NCI-H1694 (cell line): ENCODE measurements at places on chromosomes 16 and 17.

DNA sequence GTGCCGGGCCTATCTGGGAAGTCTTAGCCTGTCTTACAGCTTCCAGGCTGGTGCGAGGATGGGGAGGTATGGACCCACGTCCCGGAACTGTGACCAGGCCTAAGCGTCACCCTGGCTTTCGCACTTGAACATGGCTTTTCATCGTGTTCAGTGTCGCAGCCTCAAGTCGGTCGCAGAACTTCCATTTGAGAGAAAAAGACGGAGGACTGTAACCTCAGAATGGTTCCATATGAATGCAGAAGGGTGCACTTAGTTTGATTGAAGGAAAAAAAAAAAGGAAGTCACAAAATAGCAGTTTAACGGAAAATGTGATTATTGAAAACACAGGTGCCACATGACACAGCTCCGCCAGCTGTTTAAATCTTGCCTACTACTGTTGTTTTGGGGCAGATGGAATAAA, 30.2 kb upstream of the JPT2 start:
- no peak for DNase-seq

GRCh38 chr17:65434251-65434650, 127.2 kb downstream of the AXIN2 start:
- no peak for DNase-seq

- no peak for DNase-seq
These were observed 921.9 kb upstream of the EEF2KMT start for GRCh38 chr16:6019490-6019991.

DNA sequence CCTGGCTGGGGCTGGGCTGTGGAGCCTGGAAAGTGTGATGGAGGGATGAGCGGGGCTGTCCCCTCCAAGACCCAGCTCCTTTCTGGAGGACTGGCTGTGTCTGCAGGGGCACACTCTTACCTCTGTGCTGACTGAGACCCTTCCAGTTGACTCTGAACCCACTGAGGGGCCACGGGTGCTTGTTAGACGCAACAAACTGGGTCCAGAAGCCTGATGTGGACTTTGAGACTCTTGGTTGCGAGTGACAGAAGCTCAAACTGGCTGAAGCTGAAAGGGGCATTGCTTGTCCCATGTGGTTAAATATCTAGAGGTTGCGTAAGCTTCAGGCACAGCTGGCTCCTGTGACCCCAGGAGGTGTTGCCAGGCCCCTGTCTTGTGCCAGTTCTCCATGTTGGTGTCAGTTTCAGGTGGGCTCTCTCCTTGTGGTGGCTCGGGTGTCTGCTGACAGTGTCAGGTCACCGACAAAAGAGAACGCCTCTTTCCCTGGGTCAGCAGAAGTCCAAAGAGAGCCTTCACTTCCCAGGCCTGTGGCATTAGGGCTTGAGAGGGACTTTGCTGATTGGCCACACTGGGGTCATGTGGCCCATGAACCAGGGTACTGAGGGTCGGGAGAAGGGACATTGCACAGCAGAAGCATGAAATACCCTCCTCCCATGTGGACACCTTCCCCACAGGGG, 16.7 kb downstream of the ADCY7 start:
- DNase-seq: no peak

GRCh38 chr16:57409870-57410587, 5.5 kb downstream of the CCL17 start:
- no peak for DNase-seq

DNA sequence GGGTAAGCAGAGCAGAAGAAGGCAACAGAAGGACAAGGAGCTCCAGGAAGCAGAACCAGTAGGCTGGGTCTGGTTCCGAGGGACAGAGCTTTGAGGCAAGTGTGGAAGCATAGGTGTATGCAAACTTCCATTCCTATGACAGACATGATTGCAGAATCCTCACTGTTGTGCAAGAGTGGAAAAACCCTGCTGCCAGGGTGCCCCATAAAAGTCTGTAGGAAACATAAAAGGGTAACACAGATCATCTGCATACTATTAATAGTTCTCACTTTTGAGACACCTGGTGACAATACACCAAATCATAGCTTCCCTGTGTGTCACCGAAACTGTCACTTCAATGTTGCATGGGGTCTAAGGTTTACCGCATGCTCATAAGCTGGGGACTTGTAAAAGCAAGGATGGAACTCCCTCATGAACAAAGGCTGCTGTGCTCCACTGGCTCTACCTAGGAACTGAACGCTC, 39.7 kb downstream of the ARHGAP17 start:
- DNase-seq: no peak

GRCh38 chr16:58960484-58960883, 226.4 kb upstream of the GOT2 start:
- no peak for DNase-seq

- DNase-seq: no peak
These were observed 1.2 kb downstream of the ASGR1 start for GRCh38 chr17:7177954-7178477.

GRCh38 chr17:57487573-57487972, 231.2 kb downstream of the MSI2 start:
- DNase-seq: no peak

DNA sequence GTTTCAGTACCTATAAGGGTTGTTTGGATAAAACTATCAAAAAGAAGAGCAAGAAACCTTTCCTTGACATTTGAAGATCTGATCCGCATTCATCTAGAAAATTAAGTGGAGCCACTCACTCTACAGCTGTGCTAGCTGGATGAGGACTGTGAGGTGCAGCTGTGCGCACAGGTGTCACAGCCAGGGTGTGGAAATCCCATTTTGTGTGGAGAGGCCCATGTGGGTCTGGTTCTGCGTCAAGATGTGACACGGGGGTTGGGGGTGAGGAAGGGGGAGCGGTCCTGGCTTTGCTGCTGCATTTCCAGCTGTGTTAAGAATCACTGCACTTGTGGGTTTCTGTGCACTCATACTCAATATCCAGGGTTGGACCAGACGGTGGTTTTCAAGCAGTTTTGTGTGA, 70.7 kb downstream of the CLEC16A start:
- DNase-seq: no peak

GRCh38 chr16:85436636-85437165, 176.4 kb upstream of the GSE1 start:
- DNase-seq: peak; percentile 83

GRCh38 chr16:83271123-83271522, 536.7 kb upstream of the HSBP1 start:
- DNase-seq: no peak

DNA sequence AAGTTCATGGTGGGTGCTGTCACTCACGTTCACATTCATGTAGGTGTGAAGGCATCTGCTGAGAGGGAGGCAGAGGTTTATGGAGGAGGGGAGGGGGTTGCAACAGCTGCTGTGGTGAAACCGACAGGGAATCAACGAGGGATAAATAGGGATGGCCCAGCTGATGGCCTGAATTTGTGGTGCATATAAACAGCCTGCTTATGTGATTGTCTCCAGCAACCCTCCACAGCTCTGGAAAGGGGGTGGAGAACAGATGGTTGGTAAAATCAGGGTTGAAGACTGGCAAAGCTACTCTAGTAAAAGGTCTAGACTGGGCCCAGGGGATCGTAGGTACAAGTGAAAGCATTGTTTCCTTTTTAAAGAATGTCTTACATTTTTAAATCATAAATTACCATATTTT, 53.7 kb downstream of the IQCK start:
- DNase-seq: peak; percentile 86

GRCh38 chr17:18344021-18344420, 19.3 kb downstream of the SHMT1 start:
- no peak for DNase-seq

GRCh38 chr17:17626151-17626805, 34.8 kb upstream of the PEMT start:
- DNase-seq: no peak

- no peak for DNase-seq
These were observed 7.7 kb upstream of the ACTG1 start for GRCh38 chr17:81520021-81520901.

- no peak for DNase-seq
These were observed 18.9 kb downstream of the DNAJA2 start for GRCh38 chr16:46954562-46954961.

DNA sequence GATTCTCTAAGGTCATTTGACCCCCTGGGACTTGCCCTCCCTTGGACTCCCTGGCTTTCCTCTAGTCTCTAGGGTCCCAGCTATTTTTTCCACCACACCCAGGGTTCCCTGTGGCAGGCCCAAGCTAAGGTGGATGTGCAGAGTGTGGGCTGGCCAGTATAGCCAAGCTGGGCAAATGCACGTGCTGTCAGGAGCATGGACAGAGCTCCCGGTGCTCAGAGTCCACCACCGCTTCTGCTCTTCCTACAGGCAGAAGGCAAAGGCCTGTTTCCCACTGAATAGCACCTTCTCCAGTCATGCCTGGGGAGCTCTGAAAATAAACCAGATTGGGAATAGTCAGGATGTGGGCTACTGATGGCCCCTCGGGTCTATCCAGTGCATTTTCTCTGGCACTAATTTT, 53.3 kb downstream of the GNAO1 start:
- DNase-seq: no peak

DNA sequence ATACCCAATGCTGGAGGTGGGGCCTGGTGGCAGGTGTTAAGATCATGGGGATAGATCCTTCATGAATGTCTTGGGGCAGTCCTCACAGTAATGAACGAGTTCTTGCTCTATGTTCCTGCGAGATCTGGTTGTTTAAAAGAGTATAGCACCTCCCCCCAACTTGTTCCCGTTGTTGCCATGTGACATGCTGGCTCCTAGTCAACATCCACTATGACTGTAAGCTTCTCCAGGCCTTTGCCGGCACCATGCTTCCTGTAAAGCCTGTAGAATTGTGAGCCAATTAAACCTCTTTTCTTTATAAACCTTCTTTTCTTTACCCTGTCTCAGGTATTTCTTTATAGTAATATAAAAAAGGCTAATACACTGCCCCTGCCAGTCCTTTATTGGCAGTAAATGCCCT, 33.3 kb downstream of the RANBP10 start:
- DNase-seq: no peak

DNA sequence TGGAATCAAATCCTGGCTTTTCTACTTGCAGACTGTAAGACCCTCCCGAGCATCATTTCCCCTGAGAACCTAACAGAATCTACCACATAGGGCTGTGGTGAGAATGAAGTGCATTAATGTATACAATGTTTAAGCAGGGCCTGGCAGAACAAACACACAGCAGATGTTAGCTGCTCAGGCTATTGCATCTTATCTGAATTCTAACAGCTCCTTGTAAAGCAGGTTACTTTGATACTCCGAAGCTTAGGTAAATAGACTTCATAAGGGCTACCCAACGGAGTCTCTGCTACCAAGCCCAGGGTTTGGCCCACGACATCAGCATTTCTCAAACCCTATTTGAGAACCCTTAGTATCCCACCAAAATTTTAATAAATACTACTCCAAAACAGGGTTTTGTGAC, 24.4 kb upstream of the NOS2 start:
- no peak for DNase-seq

DNA sequence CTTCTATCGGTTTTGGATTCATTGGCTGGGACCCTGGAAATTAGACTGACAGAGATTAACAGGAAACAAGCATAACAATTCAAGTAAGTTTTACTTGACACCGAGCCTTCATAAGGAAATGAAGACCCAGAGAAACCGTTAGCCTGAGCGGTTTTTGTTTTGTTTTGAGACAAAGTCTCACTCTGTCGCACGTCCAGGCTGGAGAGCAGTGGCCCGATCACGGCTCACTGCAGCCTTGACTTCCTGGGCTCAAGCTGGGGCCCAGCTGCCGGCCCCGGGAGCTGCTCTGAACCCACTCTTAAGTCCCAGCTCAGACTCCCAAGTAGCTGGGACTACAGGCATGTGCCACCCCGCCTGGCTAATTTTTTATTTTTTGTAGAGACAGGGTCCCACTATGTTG, 321.3 kb downstream of the SEC14L1 start:
- DNase-seq: no peak

- no peak for DNase-seq
These were observed 245.9 kb downstream of the SEC14L1 start for GRCh38 chr17:77386502-77387192.

DNA sequence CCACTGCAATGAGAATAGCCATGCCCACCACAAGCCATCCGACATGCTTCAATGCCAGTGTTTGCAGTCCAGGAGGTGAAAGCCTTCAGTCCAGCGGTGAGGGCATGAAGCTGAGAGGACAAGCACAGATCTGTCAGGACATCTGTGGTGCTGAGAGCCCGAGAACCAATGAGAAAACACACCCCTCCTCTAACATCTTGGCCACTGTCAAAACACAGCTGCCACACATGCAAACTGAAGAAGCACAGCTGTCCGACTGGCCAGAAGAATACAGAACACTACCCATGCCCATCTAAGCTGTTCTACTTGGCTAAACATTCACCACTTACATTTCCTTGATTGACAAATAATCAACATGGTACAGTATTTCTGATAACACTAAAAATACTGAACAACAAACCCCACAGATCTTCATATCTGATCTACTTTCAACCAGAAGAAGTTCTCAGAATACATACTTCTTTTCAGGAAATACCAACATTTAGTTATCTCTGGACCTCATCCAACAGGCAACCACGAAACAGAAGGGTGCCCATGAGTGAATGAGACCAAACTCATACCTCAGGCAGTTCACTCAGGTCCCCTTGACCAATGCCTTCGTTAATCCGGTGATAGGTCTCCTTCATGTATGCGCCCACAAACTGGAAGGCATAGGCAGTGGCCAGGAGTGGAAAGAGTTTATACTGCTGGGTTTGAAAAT, 10.2 kb upstream of the FBF1 start:
- DNase-seq: no peak

DNA sequence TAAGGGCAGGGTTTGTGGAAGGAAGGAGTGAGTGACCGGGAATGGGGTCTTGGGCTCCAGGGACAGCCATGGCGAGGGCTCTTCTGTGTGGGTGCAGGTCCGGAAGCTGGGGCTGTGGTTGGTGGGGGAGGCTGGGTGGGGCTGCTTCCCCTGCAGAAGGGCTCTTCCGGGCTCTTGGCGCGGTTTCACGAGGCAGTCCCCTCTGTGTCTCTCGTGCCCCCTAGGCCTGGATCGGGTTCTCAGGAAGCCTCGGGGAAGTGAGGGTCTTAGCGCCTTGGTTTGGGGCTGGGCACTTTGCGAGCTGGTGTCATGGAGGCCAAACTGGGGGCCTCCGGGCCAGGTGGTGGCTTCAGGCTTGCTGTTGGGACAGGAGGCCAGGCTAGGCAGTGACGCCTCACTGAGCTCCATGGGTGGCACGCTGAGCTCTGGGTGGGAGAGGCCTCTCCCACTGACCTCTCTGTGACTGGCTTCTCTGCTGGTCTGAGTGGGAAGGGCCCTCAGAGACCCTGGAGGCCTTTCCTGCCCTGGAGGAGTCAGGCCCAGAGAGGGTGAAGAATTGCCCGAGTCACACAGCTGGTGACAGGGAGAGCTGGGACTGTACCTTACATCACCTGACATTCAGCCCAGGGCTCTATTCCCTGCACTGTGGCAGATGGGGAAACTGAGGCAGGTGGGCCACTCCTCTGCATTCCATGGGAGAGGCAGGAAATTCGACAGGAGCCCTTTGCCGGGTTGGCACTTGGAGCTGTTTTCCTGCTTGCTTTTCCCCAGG, 8.2 kb downstream of the ADCY7 start:
- DNase-seq: no peak
